ENCODE measurements at places on chromosomes 12 and 14.

DNA sequence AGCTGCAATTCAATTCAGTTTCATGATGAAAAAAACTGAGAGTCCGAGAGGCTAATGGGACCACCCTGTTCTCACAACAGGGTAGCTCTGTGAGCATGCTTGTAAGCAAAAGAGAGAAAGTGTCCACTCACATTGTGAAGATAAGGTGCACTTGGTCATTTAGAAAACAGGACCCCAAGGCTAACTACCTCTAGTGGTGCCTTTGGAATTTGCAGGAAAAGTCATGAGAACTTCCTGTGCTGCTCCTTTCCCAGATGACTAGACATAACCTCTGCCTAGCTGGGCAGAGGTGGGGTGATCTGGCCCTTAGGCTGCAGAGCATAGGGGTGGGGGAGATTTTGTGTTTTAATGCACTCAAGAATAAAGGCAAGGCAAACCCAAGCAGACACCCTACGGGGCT lies 118.9 kb downstream of the STAB2 start:
- peak; percentile 10 for DNase-seq

DNA sequence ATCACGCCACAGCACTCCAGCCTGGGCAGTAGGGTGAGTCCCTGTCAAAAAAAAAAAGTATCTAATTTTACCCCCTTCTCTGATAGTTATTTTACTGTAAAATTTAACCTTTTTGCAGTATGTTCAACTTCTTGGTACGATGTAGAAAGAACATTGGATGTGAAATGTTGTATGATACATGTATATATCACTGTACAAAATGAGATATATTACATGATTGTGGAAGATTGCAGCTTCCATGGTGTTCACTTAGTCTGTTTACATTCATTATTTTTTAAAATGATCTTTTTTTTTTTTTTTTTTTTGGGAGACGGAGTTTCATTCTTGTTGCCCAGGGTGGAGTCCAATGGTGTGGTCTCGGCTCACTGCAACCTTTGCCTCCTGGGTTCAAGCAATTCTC lies 9.0 kb downstream of the SP1 start:
- no peak for DNase-seq

- DNase-seq, result no peak
These were observed 68.8 kb upstream of the CAND1 start for GRCh38 chr12:67200386-67200785.

GRCh38 chr14:68292441-68293215 lies 473.0 kb downstream of the RAD51B start:
- no peak for DNase-seq

GRCh38 chr12:48556631-48557030 lies 13.2 kb downstream of the LALBA start:
- no peak for DNase-seq

Data from H4 (cell line).